ENCODE measurements at places on chromosomes 7 and 10.
A peak's percentile ranks its signal among the peaks of the same experiment; 100 is the strongest.

DNA sequence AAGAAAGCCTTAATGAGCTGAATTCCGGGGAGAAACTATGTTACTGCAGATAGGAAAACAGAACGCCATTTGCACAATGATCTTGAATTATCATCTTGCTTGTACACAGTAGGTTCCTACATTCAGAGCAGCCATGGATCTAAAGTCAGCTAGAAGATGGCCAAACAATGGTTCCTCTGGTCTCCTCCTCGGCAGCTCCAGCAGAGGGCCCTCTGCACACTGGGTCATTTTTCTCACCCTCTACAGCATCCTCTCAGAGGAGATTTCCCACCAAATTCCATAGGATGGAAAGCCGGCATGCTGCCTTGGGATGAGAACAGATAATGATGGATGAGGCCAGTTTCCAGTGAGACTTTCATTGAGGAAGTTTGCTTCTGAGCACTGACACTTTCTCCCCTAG, 308.5 kb upstream of the NFE2L3 start:
- DNase-seq, result no peak

DNA sequence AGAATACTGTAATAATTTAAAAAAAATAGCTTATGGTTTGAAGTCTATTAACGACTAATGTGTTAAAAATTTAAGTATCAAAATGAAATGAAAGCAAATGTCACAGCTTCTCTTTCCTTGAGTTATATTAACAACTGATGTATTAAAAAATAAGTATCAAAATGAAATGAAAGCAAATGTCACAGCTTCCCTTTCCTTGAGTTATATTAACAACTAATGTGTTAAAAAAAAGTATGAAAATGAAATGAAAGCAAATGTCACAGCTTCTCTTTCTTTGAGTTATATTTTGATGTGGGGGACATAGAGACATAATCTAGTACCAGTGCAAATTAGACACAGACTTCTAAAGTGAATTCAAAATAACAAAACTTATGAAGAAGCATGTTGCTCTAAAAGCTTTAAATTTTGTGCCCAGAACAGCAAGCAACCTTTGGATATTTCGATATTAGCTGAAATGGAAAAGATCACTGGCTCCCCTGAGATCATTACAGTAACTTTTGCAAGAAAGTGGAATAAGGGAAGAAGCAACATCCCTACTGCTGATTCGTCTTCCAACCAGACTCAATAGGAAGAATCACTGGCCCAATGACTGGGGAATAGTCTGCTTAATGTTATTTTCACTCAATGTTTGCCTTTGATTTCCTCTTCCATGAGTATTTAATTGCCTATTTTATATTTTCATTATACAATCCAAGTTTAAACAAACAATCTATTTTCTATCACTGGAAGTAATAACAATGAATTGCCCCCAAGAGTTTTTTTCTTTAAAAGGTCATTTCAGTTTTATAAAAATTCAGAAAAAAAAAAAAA, 8.0 kb downstream of the SKAP2 start:
- DNase-seq, result no peak

GRCh38 chr10:124647421-124648130, 96.6 kb downstream of the FAM53B start:
- DNase-seq, result peak; percentile 56

GRCh38 chr7:34190299-34190698, 285.0 kb downstream of the BMPER start:
- no peak for DNase-seq

DNA sequence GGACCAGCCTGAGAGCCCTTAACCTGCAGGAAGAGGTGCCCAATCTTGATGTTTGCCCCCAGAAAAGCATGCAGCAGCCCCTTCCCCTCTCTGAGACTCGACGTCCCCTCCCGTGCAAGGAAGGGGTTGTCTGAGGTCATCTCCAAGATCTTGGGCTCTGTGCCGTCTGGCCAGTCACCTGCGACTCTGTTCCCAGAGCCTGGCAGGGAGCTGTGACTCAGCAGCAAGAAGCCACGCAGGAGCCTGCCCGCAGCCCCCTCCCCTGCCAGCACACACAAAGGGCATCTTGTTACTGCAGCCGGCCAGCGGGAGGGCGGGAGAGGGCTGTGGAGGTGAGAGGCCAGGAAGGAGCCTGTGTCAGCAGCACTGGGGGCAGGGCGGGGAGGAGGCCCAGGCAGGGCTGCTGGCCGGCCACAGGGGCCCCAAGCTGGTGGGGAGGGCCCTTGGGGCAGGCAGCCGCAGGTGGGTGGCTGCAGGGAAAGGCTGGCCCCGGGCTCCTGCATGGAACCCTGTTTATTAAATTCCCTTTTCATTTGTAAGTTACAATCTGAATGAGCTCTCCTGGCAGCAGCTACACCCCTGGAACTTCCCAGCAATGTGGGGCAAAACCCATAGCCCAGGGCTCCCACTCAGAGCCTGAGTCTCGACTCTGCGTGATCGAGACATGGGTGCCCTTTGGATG, 103.7 kb upstream of the ZMIZ1 start:
- DNase-seq, result peak; percentile 49

DNA sequence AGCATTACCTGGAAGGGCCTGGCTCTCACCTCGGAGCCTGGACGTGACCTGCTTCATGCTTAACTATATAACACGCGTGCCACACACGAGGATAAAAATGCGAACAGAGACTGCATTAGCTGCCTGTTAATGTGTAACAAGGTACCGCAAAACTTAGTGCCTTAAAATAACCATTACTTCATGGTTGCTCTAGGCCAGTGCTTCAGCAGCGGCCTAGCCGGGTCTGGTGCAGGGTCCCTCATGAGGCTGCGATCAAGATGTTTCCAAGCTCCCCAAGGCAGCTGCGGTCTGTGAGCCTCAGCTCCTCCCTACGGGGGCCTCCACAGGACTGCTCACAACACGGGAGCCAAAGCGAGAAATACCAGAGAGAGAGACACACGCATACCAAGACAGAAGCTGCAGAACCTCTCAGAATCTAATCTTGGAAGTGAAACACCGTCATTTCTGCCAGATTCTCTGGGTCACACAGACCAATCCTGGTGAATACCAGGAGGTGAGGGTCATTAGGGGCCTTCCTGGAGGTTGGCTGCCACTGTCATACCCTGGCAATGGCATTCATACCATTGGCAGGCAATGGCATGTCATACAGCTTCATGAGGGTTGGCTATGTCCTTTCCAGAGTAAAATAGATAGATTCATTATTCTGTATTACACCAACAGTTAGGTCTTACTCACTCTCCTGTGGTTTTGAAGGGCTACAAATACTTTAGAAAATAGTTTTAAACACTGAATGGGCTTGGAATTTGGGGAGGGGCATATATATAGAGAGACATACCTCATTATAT, 94.5 kb downstream of the HIPK2 start:
- no peak for DNase-seq

DNA sequence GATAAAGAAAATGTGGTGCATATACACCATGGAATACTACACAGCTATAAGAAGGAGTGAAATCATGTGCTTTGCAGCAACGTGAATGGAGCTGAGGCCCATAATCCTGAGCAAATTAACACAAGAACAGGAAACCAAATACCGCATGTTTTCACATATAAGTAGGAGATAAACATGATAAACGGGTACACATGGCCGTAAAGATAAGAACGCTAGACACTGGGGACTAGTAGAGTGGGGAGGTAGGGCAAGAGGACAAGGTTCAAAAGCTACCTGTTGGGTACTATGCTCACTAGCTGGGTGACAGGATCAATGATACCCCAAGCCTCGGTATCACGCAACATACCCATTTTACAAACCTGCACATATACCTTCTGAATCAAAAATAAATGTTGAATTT, 113.7 kb downstream of the CSTF2T start:
- no peak for DNase-seq

- peak; percentile 94 for DNase-seq
These were observed 562.9 kb upstream of the NRP1 start for GRCh38 chr10:33897291-33897752.

DNA sequence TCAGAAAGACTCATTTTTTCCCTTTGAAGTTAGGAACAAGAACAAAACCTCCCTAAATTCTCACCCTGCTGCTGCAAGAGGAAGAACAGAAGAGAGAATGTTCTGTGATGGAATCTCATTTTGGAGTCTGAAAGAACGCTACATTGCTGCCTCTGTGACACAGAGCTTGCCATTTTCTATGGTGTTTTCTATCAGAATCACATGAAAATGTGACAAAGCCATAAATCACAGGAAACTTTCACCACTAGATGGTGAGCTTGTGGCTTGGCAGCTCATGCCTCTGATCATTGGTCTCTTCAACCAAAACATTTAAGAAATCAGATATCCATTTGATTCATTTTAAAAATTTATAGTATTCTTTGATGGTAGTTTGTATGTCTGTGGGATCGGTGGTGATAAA, 82.9 kb downstream of the CADPS2 start:
- no peak for DNase-seq

DNA sequence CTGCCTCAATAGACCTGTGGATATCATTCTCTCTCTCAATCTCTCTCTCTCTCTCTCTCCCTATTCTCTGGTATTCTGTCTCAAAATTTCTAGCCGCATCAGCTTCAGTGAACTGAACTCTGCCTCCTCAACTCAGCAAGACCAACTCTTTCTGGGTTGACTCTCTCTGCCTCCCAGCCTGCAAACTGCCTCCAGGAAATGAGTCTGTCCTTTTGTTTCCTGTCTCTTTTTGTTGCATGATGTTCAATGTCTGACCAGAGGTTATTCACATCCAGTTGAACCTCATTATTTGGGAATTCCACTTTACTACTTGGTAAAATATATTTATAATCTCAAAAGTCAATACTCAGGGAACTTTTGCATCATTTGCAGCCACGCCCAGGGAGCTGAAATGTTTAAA, 682.7 kb upstream of the FZD8 start:
- no peak for DNase-seq

DNA sequence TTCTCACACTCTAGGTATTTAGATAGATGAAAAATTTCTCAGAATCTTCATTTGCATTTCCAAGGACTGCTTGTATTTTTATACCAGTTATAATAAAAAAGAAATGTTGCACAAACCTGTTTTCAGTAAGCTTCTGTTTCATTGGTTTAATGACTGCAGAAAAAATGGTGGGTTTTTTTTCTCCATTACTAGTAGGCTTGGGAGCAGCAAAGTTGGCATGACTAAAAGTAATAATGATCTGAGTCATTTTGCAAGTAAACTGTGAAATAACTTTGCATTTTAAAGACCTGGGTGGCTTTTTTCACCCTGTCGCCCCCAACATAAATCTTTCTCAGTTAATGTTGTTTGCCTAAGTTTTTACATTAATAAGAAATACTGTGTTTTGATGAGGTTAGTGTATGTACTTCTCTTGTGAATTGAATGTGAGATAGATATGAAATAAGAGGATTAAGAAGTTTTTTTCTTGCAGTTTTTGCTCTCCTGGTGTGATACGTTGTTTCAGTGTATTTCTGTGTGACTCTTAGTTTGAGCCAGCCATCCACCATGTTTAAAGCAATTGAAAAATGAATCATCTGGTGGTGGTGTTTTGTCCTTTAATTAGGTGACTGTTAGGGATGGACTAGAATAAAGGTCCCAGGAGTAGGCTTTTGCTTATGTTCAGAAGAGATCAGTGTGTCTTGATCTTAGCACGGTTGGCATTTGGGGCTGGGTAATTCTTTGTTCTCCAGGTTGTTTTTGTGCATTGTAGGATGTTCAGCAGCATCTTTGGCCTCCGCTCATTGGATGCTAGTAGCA, 1.8 kb downstream of the GNAI1 start:
- no peak for DNase-seq

GRCh38 chr7:157585113-157585861, 248.5 kb downstream of the DNAJB6 start:
- no peak for DNase-seq

DNA sequence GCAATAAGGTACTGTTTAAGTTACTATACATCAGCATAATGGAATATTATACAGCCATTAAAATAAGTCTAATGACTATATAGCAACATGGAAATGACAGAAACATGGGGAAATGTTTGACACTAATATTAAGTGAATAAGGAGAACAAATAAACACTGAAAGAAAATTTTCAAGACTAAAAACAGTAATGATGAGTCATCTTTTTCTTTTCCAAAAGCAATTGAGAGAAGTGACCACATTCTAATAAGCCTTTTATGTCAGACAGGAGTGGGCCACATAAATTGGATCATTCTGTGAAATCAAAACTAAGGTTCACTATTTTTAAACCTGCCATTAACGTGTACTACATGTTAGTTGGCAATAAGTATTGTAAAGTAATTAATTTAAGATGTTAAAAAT, 187.5 kb downstream of the AHR start:
- DNase-seq, result no peak

DNA sequence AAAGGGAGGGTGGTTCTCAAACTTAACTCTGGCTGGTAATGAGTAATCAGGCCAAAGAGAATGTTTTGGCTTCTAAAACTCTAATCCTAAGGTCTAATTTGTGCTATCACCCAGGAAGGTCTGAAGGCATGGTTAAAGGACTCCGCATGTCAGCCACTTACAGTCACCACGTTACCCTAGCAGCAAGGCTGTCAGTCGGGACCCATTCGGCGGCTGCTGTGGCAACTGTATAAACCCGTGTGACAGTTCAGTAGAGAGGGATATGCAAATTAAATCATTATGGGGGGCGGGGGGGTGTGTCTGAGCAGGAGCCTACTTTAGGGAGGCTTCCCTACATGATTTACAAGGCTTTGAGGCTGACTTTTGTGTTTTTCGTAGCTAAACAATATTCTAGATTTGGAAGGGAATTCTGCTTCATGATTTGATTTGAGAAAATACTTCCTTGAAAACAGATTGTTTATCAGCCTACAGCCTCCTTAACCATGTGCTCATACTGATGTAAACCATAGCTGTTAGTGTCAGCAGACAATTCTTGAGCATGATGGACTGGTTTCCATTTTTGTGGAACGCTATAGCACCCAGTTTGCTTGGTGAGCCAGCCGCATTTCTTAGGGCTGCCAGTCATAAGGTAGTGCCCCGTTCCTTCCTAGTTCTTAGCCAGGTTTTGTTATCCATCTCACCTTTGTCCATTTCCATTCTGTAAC, 284.4 kb downstream of the USP6NL start:
- no peak for DNase-seq

DNA sequence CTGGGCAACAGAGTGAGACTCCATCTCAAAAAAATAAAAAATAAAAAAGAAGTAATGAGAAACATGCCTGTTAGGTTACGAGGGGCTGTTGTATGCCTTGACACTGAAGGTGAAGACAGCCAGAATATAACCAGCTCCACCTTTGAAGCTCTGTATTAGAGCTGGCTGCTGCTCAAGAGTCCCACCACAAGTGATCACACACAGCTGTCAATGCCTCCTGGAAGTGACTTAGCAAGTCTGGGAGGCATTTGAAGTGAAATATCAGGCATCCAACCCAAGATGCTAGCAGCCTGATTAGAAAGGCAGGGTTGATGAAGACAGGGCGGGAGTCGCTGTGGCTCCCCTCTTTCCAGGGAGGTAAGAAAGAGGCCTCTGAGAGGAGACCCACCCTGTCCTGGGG, 34.1 kb upstream of the INPP5F start:
- DNase-seq, result no peak

DNA sequence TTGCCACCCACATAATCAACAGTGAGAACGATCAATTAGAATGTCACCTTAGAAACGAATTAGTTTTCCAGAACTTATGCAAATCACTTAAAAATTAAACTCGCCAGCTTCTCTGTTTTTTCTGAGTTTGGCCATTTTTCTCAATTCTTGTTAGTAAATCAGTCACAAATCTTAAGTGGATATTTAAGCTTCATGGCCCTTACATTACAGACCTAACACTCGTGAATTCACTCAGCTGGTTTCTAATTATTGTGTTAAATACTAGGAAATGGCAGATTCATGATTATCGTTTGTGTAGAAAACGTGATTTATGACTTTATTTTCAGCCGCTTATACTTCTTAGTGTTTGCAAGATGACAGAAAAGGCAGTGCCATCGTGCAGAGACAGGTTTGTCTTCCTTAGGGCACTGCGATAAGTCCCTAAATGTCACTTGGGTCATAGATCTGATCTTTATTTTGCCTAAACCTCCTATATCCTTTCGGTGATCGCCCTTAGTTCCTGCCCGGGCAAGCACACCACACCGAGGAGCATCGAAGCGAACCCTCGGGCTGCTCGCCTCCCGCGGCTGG, 587 bp upstream of the CELF2 start:
- DNase-seq, result no peak
